ENCODE measurements at places on chromosomes 3 and 15. TPM values are rescaled to one million over a fixed set of nuclear protein-coding genes. Genes with fewer than 3 reads are reported as not detected.

The CHAC1 gene
- total RNA-seq: 1.5 TPM

The NAALADL2 gene
- total RNA-seq: 12.3 TPM

The CHRNA7 gene
- 3.0 TPM for total RNA-seq

The CYP8B1 gene
- total RNA-seq: 0.10 TPM

The TYRO3 gene
- 8.7 TPM for total RNA-seq

The DNASE1L3 gene
- 7.5 TPM for total RNA-seq

The PP2D1 gene
- not detected for total RNA-seq

The GNB4 gene
- total RNA-seq: 66.6 TPM

The GOLGA8G gene
- not detected for total RNA-seq

The CFAP20DC gene
- not detected for total RNA-seq

The A4GNT gene
- not detected for total RNA-seq

DNA sequence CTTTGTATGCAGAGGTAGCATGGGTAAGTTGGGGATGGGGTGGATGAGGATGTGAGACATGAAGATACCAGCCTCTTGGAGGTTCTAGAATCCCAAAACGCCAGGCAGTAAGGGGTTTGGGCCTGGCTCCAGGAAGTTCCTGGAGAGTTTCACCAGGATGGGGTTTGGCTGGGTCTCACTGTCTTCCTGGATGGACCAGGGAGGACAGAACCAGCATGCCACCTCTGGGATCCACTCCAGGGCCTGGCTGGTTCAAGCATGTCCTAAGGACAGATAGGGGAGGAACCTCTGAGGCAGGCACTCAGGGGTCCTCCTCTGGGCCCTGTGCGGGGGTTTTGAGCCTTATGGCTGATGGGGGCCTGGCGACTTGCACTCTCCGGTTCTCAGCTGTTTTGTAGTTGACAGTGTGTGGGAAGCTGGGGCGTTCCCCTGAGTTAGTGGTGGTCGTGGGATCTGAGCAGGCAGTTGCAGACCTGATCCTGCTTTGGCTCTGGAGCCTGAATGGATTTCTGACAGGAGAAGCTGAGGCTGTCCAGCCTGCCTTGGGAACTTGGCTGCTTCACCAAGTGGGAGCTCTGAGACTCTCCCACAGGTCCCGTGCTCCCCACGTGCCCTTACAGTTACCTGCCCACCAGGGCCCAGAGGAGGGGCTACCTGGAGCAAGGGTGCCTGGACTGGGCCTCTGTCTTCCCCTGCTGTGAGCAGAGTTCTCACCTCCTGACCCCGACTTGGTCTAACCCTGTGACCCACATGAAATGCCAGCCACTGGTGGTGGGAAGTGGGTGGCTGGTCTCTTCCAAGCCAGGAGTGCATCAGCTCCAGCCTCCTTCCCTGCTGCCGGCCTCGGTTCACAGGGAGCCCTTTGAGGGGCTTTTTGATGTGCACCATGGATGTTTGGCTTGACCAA lies 128.4 kb downstream of the EEFSEC start:
- no peak for DNase-seq

DNA sequence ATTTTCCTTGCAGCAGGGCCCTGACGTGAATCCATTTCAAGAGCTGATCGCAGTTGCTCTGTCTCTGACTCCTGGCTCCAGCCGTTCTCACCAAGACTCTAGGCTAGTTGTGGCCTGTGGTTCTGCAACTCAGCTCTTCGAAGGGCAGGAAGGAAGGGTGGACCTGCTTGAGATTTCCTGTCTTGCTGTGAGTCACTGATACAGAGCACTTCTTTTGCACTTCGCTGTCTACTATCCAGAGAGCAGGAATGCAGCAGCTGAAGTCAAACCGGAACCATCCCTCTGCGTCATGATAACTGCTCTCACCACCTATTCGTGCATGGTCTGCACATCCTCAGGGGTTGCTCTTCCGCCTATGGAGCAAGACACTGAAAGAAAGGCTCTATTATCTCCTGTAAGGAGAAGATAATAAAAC lies 59.7 kb downstream of the RAP2B start:
- peak; percentile 85 for DNase-seq

DNA sequence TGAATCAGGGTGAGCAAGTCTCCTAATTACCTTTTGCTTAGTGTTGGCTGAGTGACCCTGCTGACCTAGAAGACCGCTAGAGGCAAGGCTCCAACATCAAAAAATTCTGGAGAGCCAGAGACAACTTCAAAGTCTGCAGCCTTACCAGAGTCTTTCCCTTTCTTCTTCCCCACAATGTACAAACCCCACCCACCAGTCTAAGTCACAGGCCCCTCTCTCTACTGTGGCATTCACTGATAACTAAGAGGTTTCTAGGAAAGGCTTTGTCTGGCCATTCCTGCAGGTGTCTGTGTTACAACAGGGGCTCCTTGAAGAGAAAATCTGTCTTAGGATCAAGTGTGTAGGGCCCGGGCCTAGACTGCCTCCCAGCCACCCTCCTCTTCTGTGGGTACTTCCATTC lies 525 bp downstream of the MYH15 start:
- DNase-seq: no peak

- DNase-seq: no peak
Measured at GRCh38 chr3:169237201-169237600, 426.3 kb downstream of the MECOM start.

- no peak for DNase-seq
Measured at GRCh38 chr3:16305111-16305541, 40.1 kb downstream of the OXNAD1 start.

- no peak for DNase-seq
Measured at GRCh38 chr3:111851511-111851954, 7.5 kb upstream of the PHLDB2 start.

DNA sequence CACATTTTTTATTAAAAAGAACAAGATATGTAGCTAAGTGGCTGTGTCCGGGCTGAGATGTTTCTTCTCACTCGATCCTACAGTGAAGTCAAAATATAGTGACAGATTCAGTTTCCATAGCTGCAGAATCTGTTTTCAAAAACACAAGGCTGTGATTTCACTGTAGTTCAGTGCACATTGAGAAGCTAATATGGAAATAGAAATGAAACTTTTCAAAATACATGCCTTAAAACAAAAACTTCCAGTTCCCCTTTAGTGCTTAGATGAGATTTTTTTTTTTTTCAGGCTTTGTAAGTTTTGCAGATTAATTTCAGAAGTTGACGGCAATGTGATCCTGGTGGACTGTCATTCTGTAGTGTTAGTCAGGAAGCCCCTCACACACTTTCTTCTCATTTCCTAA lies 23.8 kb upstream of the TRAK1 start:
- DNase-seq: no peak

DNA sequence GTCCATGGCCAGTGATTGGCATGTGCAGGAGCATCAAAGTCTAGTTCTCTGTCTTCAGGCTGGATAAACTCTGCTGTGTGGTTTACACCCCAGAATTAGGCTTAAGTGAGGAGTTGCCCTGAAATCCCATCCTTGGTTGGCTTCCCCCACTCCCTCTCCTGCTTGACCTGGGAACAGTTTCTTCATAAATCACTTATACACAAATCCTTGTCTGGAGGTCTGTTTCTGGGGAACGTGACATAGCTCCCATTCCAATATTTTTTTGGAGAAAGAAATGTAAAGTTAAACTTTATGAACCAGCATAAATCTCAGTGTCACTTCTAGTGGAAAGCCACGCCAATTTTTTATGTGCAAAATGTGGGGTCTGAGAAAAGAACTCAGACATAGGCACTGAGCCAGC lies 98.2 kb downstream of the DCLK3 start:
- no peak for DNase-seq

- DNase-seq: no peak
Measured at GRCh38 chr15:34122771-34123183, 20.9 kb downstream of the PGBD4 start.

DNA sequence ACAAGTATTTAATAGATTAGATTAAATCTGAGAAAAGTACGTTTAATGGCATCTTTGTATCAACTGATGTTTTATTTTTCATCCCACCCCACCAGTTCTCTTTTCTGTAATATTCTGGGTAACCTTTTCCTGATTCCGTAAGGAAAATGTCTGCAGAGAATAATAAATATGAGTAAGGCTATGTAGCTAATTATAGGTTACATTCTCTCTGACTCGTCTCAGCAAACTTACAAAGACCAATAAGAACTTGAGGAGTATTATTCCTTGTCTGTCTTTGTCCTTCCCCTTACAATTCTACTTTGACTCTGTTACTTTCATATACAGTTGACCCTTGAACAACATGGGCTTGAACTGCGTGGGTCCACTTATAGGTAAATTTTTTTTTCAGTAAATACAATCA lies 12.1 kb downstream of the SNAP23 start:
- DNase-seq: no peak

DNA sequence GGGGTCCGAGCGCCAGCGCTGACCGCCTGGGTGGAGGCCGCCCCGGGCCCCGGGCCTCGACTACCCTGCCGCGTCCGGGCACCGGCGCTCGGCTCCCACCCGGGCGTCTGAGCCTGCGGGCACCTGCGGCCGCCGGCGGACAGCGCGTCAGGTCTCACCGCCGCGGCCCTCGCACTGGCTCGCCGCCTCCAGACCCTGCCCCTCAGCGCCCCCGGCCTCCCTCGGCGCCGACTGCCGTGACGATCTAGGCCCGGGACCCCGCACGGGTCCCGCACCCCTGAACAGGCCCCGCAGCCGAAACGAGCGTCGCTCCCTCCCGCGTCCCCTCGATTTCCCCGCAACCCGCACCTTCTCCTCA lies 297 bp downstream of the PRC1 start:
- peak; percentile 81 for DNase-seq

DNA sequence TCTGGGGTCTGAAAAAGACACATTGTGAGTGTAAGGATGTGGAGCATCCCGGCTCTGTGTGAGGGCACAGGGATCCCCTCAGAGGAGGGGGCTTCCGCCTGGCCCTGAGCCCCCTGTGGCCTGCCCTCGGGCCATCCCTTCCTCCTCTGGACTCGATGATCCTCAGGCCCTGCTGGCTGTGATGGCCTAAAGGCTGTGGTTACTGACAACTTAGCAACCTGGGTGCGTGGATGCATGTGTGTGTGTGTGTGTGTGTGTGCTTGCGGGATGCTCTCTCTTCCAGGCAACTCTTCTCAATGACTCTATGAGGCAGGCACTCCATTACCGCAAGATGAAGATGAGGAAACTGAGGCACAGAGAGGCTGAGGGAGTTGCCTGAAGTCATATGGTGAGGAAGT lies 66.0 kb downstream of the ASB7 start:
- DNase-seq: no peak

DNA sequence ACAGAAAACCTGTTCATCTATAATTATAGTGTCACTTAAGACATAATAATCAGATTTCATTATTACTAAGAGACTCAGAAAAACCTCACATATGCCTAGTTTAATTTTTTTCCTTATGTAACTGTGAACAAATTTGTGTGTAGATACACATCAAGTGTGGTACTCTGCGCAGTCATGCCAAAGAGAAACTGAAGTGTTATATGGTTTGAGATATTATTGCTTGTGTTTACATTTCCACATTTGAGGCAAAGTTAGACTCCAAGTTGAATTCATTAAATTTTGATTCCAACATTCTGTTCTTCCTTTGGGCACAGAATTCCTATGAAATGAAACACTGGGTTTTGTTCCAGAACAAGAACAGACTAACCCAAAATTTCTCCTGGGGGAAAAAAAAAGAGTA lies 2.2 kb downstream of the MBNL1 start:
- DNase-seq: no peak

DNA sequence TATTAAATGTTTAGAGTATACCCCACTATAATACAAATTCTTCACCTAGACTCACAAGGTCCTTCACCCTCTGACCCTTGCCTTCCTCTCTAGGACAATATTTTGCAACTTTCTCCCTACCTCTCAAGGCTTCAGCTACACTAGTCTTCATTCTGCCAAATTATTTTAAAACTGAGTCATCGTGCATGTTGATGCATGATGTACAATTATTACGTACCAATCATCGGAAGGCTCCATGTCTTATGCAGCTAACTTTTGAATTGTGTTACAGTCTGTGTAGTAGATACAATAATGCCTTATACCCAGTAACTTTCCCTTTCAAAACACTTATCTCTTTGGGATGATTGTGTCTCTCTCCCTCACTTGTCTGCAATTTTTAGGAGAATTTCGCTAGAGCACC lies 98.5 kb upstream of the ROBO2 start:
- DNase-seq: no peak

GRCh38 chr3:34219556-34219955 lies 421.1 kb downstream of the PDCD6IP start:
- DNase-seq: no peak

DNA sequence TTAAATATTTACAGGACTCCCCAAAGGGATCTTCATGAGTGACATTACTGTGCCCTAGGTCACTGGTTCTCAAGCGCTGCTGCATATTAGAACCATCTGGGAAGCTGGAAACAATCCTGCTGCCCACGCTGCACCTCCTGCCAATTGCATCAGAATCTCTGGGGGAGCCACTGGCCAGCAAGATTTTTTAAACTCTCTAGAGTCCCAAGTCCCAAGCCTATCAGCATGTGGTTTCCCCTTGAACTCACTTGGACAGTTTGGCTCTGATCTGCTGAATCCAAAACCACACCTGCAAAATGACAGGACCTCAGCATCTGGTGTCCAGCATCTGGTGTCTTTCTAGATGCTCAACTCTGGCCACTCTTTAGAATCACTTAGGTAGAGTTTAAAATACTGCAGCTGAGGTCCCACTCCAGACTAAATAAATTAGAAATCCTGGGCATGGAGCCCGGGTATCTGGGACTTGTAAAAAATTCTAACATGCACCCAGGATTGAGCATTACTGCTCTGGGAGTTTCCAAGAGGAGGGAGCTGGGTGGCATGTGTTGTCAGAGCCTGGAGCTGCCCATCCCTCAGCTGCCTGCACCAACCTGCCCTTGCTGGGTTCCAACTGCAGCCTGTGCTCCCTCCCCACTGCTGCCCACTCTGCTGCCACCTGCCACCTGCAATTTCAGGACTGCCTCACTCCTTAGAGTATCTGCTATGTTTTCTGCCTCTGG lies 311.3 kb downstream of the SLC9A9 start:
- DNase-seq: no peak

GRCh38 chr3:104397713-104398112 lies 969.0 kb upstream of the ALCAM start:
- DNase-seq: no peak

- DNase-seq: peak; percentile 78
Measured at GRCh38 chr15:93862791-93863190, 368.6 kb upstream of the MCTP2 start.

DNA sequence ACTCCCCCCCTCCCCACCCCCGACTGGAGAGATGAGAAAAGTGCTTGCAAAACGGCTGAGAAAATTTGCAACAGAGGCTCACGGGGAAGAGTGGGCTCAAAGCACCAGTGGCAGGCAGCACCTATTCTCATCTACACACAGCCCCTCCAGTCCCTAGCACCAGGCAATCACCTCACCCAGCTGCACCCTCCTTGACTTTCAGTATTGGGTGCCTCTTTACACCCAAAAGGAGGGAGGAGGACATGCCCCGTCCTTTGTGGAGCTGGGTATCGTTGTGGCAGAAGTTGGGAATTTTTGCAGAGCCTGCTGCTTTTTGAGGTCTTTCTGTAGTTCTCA lies 182.8 kb upstream of the TOPAZ1 start:
- DNase-seq: no peak
